ENCODE measurements at places on chromosomes 1 and 21.

- no peak for DNase-seq
Observed at GRCh38 chr1:206962272-206962671, 8.0 kb downstream of the FCAMR start.

- DNase-seq = no peak
Observed at GRCh38 chr1:77468257-77468948, 186.6 kb downstream of the AK5 start.

DNA sequence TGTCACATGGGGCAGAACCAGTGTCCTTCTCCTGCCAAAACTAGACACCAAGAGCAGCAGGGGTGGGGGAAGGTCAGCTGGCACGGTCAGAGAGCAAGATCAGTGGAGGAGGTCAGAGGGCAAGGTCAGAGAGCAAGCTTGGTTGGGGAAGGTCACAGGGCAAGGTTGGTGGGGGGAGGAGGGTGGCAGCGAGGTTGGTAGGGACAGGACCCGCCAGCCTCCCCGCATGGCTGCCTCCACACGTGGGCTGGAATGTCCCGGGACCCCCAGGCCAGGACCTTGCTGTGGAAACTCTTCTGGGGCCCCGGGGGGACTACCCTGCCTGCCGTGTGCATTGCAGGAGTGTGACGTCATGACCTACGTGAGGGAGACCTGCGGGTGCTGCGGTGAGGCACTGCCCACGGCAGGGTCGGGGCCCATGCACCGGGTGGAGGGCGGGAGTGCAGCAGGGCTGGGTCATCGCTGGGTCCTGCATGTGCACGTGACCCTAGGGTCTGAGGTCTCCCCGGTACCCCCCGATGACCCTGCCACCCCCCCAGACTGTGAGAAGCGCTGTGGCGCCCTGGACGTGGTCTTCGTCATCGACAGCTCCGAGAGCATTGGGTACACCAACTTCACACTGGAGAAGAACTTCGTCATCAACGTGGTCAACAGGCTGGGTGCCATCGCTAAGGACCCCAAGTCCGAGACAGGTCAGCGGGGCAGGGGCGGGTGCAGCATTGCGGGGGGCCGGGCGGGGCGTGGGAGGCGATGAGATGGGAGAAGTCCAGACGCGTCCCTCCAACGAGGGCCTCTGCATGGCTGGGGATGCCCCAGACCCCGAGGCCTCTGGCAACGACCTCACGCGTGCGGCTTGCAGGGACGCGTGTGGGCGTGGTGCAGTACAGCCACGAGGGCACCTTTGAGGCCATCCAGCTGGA lies 27.3 kb downstream of the COL6A2 start:
- no peak for DNase-seq

GRCh38 chr1:18907917-18908845 lies 5.8 kb upstream of the ALDH4A1 start:
- DNase-seq = no peak

GRCh38 chr1:202238914-202239313 lies 45.3 kb downstream of the LGR6 start:
- DNase-seq = no peak

DNA sequence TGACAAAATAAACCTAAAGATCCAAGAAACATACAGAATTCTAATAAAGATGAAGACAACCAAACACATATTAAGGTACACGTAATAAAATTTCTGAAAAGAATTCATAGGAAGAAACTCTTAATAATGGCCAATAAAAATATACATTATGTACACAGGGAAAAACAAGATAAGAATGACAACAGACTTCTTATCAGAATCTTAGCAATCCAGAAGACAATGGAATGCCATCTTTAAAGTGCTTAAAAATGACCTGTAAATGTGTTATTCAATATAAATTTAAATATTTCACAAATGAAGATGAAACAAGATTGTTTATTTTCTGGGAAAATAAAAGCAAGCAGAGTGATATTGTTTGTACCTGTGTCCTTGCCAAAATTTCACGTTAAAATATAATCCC lies 530.4 kb upstream of the PTBP2 start:
- DNase-seq = no peak

DNA sequence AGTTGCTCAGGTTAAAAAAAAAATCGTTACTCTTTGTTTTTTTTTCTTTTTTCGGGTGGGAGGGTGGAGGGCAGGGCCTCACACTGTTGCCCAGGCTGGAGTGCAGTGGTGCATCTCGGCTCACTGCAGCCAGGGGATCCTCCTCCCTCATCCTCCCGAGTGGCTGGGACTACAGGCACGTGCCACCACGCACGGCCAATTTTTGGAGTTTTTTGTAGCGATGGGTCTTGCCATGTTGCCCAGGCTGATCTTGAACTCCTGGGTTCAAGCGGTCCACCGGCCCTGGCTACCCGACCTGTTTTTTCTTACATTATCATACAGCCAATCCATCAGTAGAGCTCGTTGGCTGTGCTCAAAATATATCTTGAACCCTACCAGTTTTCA lies 2.2 kb upstream of the USP1 start:
- DNase-seq = no peak

- DNase-seq = no peak
Observed at GRCh38 chr1:116201911-116202310, 90.7 kb downstream of the MAB21L3 start.

DNA sequence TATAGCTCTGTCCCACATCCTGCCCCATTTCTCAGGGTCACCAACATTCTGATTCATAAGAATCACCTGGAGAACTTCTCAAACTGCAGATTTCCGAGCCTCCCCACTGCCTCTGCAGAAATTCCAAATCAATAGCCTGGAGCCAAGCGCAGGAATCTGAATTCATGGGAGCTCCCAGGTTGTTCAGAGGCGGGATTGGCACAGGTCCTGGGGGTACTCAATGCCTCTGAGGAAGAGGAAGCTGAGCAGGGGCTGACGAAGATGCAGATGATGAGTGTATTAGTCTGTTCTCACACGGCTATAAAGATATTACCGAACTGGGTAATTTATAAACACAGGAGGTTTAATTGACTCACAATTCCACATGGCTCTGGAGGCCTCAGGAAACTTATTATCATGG lies 455.5 kb downstream of the MATN1 start:
- no peak for DNase-seq

DNA sequence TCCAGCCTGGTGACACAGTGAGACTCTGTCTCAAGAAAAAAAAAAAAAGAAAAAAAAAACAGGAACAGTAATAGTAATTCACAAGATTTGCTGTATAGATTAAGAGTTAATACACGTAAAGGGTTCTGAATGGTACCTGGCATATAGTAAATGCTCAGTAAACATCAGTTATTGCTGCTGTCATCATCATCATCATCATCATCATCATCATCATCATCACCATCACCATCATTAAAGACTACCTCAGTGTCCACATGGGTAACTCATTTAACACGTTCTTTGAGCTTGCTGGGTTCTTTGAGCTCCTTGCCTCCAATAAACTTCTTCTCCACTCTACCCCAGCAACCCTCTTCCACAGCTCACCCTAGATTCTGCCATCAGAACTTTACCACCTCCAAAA lies 55.0 kb downstream of the KIAA0319L start:
- DNase-seq = no peak

DNA sequence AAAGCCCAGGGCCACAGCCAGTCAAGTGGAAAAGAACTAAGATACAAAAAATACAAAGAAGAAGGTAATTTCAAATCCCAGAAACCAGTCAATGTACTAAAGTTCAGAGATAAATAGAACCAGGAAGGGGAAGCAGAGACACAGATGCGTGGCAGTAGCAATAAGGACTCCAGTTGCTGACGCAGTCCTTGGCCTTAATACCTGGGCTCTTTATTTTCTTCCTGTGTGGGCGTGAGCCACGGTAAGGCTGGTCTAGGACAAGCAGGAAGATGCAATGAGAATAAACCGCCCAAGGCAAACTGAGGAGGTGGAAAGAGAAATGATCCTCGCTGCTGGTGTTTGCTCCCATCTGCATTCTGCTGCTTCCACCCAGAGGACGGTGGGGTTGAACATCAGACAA lies 65.6 kb upstream of the PLXNA2 start:
- DNase-seq = no peak

GRCh38 chr21:15775981-15776380 lies 46.2 kb downstream of the USP25 start:
- no peak for DNase-seq
